Transverse colon (tissue), 4 donors: ENCODE measurements at places on chromosomes 11 and 22. TPM values are rescaled to one million over a fixed set of nuclear protein-coding genes. Genes with fewer than 3 reads are reported as not detected.

DNA sequence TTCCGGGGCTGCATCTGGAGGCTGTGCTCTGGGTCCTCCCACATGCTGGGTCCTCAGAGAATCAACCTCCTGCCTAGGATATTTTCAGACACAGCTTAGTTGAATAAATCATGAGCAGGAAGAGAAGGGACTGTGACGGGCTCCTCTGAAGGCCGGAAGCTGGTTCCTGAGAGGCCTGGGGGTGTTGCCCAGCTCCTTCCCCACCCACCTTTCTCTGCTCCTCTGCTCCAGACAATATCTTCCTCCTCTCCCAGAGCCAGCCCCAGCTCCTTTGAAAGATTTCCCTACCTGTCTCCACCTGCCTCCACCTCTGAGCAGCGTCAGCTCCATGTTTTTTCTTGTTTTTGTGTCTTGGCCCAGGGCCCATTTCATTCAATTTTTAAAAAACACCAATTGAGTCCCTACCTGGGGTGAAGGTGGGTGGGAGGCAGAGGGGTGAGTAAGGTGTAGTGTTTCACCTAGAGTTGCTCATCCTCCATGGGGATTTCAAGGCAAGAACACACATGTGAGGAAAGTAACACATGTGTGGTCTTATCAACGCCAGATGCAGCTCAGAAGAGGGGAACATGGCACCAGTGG is 24.8 kb upstream of the THY1 start:
- no peaks in the 10 kb centered on the region for H3K4me1 ChIP-seq
- H3K27me3 ChIP-seq: no peaks in the 10 kb centered on the region
- H3K36me3 ChIP-seq: no peaks in the 10 kb centered on the region
- no peak for DNase-seq
- H3K27ac ChIP-seq: no peak overlapping the region

- peaks cover 8% of the 10 kb centered on the region for H3K4me1 ChIP-seq
- H3K36me3 ChIP-seq: no peaks in the 10 kb centered on the region
- no peaks in the 10 kb centered on the region for H3K27me3 ChIP-seq
Measured at GRCh38 chr11:12765428-12765827, 91.2 kb downstream of the TEAD1 start.

DNA sequence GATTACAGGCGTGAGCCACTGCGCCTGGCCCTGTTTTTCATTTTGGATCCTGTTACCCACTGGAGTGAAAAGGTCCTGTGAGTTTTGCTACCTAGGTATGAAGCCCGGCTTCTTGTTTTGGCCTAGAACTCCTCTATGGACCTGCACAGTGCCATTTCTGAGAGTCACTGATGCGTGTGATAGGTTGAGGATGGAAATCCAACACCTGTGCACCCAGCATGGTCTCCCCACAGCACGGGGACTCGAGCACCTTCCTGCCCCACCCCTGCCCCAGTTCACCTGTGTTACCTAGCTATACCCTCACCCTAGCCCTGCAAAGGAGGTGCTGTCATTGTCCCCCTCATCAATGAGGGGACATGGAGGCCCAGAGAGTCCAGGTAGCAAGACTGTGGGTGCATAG is 5.1 kb downstream of the FBLN1 start:
- H3K36me3 ChIP-seq: no peaks in the 10 kb centered on the region
- no peak overlapping the region for H3K4me3 ChIP-seq
- H3K27ac ChIP-seq: no peak overlapping the region
- DNase-seq: no peak
- H3K4me1 ChIP-seq: peaks cover 24% of the 10 kb centered on the region

Gene CHADL
- 5.1 TPM for total RNA-seq

- peak overlapping the region; percentile 84 for H3K4me3 ChIP-seq
- peaks cover 14% of the 10 kb centered on the region for H3K4me1 ChIP-seq
- H3K27ac ChIP-seq: peak overlapping the region; percentile 96
- no peaks in the 10 kb centered on the region for H3K36me3 ChIP-seq
- no peaks in the 10 kb centered on the region for H3K27me3 ChIP-seq
Measured at GRCh38 chr11:72812967-72813739, 1.1 kb upstream of the ATG16L2 start.

- H3K27me3 ChIP-seq: no peaks in the 10 kb centered on the region
- peak overlapping the region; percentile 48 for H3K27ac ChIP-seq
- no peaks in the 10 kb centered on the region for H3K4me1 ChIP-seq
- no peaks in the 10 kb centered on the region for H3K36me3 ChIP-seq
- no peak for DNase-seq
Measured at GRCh38 chr11:6992457-6993417, 27.4 kb downstream of the ZNF214 start.

DNA sequence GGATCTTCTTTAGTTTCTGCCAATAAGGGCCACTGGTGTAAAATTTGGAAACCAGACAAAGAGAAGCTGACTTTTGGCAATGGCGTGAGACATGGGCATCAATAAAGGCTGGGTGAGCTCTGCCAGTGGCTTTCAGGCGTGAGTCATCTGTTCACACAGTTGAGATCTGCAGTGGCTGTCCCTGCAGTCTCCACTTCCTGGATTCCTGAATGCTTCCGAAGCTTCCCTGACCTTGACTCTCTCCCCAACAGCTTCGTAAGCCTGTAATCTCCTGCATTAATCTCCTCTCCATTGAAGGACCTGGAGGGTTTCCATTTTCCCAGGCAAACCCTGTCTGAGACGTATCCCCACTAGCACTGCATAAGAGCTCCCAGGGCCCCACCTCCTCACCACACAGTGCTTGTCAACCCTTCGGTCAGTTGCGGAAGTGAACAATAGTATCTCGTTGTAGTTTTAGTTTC is 574.7 kb downstream of the TBC1D22A start:
- no peaks in the 10 kb centered on the region for H3K36me3 ChIP-seq
- H3K27me3 ChIP-seq: peaks cover 5% of the 10 kb centered on the region
- no peaks in the 10 kb centered on the region for H3K4me1 ChIP-seq
- H3K27ac ChIP-seq: peak overlapping the region; percentile 29
- H3K4me3 ChIP-seq: peak overlapping the region; percentile 35

Gene SEZ6L
- total RNA-seq: not detected

Gene LYVE1
- 22.8 TPM for total RNA-seq
